ENCODE measurements at places on chromosomes 11 and 22.

- DNase-seq, result no peak
Measured at GRCh38 chr11:3223932-3224381, 5.3 kb upstream of the MRGPRG start.

GRCh38 chr11:92979176-92979575 lies 9.7 kb downstream of the MTNR1B start:
- DNase-seq, result no peak

GRCh38 chr11:103210543-103210942 lies 101.3 kb downstream of the DYNC2H1 start:
- no peak for DNase-seq

GRCh38 chr22:37933711-37934376 lies 19.6 kb downstream of the C22orf23 start:
- DNase-seq, result peak; percentile 94

DNA sequence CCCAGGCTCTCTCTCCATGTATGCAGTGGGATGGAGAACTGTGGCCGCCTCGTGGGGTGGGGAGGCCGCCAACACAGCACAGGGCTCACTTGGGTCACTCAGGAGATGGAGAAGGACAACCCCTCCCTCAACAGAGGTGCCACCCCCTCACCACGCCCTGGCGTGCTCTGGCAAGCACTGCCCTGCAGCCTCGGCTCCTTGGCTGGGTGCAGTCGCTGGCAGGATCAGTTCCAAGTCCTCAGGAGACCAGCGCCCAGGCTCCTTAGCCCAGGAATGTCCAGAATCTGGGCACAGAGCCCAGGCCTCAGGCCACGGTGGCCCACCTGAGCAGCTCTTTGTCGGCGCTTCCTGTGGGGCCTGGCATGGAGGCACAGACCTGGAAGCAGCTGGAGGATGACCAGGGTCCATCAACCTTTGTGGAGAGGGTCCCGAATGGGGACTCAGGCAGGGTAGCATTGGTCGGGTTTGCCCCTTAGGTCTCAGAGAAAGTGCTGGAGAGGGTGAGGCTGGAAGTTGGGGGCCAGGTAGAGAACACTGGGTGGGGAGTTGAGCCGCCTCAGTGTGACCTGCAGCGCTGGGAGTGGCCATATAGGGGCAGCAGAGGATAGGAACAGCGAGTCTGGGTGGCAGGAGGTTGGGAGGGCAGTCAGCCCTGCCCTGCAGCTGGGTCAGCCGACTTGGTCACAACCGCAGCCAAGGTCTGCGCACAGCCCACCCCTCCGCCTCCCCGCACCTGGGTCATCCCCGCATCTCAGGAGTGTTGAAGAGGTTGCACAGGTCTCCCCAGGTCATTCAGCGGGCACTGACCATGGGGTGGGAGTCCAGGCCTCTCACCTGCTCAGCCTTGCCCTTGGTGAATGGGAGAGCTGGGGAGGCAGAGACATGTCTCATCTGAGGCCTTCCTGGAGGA lies 8.2 kb downstream of the SUSD2 start:
- DNase-seq, result peak; percentile 72

DNA sequence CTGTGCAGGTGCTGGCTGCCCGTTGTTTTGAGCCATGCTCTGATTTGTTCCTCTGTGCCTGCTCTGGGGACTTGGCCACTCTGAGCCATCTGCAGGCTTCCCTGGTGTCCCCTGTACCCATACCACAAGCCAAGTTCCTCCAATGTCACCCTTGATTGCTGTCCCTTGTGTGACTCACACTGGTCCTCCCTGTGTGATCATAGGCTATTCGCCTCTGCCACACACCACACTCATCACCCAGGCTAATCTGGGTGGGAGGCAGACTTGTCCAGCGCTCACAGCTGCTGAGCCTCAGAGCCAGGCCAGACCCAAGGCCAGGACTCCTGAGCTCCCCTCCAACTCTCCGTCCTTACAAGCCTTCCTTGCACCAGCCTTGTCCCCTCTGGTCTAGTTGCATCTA lies 31.7 kb downstream of the IGF2 start:
- DNase-seq, result no peak

- no peak for DNase-seq
Measured at GRCh38 chr22:46119729-46120419, 30.5 kb upstream of the PPARA start.

DNA sequence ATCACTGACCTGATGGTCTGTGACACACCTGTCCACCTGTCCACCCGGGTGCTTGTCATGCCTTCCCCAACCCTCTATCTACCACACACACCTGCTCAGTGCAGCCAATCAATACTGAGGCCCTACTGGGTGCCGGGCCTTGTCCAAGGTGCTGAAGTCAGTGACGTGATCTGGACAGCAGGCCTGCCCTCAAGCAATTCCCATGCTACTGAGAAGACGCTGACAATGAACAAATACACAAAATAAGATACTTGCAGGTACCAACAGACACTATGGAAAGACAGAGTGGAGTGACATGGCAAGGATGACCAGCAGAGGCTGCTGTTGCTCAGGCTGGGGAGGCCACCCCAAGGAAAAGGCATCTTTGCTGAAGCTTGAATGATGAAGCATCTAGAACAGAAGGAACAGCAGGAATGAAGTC lies 21.2 kb downstream of the PLAAT3 start:
- peak; percentile 65 for DNase-seq

GRCh38 chr11:34250211-34250610 lies 107.6 kb downstream of the ABTB2 start:
- DNase-seq, result no peak

GRCh38 chr22:41916745-41917358 lies 2.0 kb upstream of the SHISA8 start:
- DNase-seq, result no peak

GRCh38 chr11:102846292-102846691 lies 2.9 kb upstream of the MMP3 start:
- no peak for DNase-seq

DNA sequence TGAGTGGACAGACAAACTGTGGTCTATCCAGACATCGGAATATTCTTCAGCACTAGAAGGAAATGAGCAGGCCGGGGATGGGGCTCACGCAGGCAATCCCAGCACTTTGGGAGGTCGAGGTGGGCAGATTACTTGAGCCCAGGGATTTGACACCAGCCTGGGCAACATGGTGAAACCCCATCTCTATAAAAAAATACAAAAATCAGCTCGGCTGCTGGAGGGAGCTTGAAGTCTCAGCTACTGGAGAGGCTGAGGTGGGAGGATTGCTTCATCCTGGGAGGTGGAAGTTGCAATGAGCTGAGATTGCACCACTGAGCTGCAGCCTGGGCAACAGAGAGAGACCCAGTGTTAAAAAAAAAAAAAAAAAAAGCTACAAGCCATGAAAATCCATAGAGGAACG lies 8.0 kb upstream of the CTSD start:
- peak; percentile 89 for DNase-seq

- no peak for DNase-seq
Measured at GRCh38 chr22:33896154-33896553, 24.1 kb downstream of the LARGE1 start.

- DNase-seq, result no peak
Measured at GRCh38 chr11:15865212-15865987, 490.9 kb downstream of the SOX6 start.

GRCh38 chr22:32334660-32335365 lies 22.9 kb upstream of the RFPL3 start:
- no peak for DNase-seq
